ENCODE measurements at places on chromosomes 3 and 15.

DNA sequence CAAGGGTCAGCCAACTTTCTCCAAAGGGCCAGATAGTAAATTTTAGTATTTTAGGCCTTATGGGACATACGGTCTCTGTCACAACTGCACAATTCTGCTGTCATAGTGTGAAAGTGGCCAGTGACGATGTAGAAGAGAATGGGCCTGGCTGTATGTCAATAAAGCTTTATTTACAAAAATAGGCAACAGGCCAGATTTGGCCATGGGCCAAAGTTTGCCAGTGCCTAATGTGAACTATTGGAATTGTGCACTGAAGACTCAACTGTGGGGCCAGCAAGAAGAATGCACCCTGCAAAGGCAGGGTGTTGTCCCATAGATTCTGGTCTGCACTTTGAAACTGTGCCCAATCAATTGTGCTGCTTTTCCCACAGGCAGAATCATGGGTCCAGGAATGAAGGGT is 69.4 kb upstream of the PRR23E start:
- no peak for DNase-seq

DNA sequence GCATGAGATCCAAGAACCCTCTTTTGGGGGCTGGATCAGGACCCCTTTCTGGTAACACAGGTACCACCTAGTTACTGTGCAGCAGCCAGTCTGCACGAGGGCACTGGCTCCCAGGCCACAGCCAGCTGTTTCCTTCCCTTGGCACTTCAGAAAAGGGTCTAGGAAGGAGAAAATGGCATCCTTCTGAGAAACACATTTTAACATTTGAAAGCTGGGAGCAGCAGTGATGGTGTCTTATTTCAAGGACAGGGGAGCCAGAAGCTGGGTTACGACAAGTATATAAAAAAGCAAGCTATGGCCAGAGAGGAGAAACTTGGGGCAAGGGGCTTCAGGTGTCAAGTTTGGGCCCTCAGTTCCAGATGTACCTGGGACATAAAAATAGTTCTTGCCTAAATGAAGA is 282.8 kb downstream of the CTNNB1 start:
- DNase-seq: no peak

GRCh38 chr3:141860086-141860669 is 16.3 kb upstream of the ATP1B3 start:
- DNase-seq: no peak

- DNase-seq: no peak
Observed at GRCh38 chr3:176824811-176825210, 372.5 kb downstream of the TBL1XR1 start.

DNA sequence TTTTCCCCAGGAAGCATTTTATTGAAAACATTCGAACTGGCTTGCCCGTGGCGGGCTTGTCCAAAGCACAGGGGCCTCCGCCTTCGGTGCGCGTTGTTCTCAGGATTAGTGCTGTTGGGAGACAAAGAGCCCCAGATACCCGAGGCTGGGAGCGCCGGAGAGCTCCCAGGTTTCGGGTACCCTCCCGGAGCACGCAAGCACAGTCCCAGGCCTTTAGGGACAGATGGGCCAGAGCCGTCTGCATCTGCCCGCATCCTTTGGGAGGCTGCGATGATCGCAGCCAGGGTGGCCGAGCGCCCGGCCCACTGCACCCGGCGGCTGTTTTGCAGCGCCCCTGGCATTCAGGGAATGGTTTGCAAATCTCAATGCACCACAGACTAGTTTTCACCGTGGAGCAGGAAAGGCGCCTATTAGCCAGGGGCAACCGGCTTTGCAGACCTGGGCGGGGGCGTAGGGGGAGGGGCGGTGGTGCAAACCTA is 5.0 kb upstream of the FEZF2 start:
- no peak for DNase-seq

DNA sequence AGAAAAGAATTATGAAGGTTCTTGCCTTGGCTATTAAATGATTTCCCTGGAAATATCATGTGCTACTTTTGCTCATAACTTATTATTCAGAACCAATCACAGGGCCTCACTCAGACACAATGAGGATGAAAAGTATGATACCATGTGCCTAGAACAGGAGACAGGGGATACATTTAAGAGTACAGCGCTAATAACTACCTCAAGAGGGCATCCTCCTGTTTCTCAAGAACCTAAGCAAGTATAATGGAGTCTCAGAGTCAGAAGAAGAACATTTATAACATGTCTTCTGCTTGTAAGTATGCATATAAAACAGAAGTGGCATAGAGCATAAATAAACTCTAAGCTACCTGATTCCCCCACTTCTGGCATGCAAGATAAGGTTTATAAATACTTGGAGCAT is 125.4 kb upstream of the MME start:
- no peak for DNase-seq

DNA sequence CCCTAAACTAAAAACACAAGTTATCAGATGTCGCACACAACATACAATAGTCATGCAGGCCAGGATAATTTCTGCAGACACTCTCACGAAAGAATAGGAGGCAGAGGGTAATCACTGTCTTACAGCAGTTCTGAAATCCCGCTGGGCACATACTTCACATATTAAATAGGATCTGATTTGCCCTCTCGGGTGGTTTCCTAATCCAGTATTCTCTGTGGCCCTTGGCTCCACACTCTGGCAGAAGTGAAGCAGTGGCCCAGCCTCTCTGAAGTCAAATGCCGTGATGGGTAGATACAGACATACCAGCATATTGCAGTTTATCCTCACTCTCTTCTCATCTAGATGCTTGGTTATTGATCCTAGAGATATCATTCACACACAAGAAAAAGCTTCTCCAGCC is 19.0 kb downstream of the GADL1 start:
- no peak for DNase-seq

- no peak for DNase-seq
Observed at GRCh38 chr3:96996009-96996408, 181.6 kb downstream of the EPHA6 start.

DNA sequence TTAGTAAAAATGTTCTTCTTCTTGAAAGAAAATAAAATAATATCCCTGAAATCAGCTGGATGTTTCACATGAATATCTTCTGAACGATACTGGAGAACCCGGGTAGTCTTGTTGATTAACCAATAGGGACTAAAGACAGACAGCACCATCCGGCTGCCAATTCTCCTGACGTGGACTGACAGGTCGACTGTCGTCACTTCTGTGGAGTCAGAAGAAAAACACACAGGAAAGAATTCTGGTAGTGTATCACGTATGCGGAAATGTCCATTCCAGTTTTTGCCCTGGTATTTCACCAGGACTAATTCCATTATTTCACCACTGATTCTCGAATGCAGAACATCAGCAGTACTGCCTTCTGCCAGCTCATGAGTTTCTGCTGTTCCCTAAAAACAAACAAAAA is 144.6 kb downstream of the VPS13C start:
- no peak for DNase-seq

- no peak for DNase-seq
Observed at GRCh38 chr15:96690733-96691132, 360.2 kb downstream of the NR2F2 start.

DNA sequence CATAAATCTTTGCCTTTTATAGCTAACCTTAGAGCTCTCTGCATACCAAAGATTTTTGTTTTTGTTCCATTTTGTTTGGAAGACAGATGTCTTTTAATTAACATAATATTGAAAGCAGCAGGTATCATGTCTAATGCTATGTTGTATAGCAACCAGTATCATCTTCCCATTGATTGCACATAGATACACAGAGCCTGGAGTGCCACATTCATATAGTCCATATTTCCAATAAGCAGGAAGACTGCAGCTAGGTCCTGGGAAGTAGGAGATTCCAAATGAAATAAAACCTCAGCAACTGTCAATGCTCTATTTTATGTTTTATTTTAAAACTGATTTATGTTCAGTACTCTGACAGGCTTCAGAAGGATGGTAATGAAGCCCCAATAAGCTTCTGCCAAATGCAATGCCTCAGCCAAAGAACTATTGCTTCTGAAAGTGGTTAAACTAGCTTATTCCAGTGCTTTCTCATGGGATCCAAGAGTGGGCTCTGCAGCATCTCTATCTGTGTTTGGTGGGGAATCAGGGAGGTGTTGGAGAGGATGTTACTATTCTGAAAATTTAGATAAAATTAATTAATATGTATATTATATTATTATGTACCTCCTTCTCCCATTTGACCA is 6.5 kb upstream of the KCNMB2 start:
- DNase-seq: no peak

GRCh38 chr3:195165790-195166189 is 105.2 kb downstream of the XXYLT1 start:
- DNase-seq: no peak

DNA sequence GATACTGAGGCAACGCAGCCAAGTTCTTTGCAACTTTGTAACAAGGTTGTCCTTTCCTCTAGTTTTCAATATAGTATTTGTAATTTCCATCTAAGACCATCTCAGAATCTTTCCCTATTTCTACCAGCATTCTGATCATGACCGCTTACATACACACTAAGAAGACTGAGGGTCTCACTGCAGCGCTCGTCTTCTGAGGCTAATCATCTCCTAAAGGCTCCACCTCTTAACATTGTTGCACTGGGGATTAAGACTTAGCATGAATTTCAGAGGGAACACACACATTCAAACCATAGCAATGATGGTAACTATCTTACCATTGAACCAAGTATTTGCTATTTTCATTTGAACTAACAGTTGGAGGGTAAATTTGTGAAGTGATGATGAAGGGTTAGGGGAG is 463.3 kb upstream of the CCDC54 start:
- DNase-seq: no peak

All from Right ventricle myocardium inferior (tissue), 1 donor.